NCI-H1930 (cell line): ENCODE measurements at places on chromosomes 1 and 21.

GRCh38 chr1:4626560-4627319 is 27.7 kb upstream of the AJAP1 start:
- DNase-seq, result no peak

- no peak for DNase-seq
Observed at GRCh38 chr1:1678581-1679380, 13.8 kb downstream of the SLC35E2B start.

GRCh38 chr21:24583473-24583872 is 1023.8 kb downstream of the MRPL39 start:
- no peak for DNase-seq

DNA sequence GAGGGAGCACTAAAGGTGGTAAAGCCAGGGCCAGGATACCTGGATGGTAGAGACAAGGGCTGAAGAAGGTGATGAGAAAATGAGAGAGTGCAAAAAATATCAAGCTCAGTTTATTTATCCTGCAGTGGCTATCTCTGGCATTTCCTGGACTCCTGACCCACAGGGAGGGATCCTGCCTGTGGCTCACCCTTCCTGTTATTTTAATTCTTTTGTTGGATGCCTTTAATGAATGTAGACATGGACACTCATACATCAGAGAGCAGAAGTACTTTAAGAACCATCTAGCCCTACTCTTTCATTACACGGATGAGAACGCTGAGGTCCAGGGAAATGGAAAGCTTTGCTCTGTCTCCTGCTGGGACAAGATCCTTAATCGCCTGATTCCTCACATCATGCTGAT is 20.6 kb downstream of the JUN start:
- no peak for DNase-seq

DNA sequence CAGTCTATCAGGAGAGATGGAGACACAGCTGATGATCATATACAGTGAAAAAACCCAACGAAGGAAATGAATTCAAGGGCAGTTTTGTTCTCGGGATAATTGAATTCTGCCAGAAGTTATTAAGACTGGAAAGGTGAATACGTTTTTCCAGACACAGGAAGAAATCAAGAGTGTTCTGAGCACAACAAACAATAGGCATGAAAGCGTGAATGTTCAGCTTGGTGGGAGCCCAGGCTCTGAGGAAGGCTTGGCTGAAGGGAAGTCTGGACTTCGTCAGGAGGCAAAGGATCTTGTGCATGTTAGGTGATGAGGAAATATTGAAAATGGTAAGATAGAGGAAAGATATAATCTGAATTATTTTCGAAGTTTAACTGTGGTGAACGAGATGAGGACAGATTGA is 50.4 kb downstream of the CYYR1 start:
- no peak for DNase-seq
